ENCODE measurements at places on chromosomes 11 and 22.
A peak's percentile ranks its signal among the peaks of the same experiment; 100 is the strongest.

- DNase-seq: no peak
Measured at GRCh38 chr11:115611343-115611742, 107.1 kb upstream of the CADM1 start.

GRCh38 chr11:6237761-6238302 is 1.1 kb upstream of the CNGA4 start:
- DNase-seq: no peak

GRCh38 chr11:105456950-105457349 is 152.9 kb upstream of the GRIA4 start:
- no peak for DNase-seq

DNA sequence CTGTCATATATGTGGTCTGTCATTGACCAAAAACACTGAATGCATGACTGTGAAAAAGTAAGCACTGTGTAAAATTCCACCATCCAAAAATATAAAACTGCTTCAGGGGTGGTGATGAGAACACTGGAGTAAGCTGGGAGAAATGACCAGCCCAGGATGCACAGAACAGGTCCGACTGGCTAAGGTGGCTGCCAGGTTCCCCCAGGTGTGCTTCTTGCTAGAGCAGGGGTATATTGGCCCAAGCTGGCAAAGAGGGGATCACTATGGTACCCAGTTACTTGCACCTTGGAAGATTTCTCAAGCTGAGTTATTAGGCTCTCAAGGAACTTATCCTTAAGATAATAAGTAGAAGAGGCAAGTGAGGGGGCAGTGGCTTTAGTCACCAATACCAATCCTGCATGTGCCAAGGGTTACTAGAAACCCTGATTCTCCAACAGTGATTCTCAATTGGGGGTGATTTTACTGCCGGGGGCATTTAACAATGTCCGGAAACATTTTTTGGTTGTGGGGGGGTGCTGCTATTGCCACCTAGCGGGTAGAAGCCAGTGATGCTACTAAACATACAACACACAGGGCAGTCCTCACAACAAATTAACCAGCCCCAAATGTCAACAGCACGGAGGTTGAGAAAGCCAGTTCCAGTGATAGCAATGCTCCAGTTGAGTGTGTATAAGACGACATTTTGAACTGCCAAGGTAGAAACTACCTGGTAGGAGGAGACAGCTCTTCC is 15.7 kb downstream of the SNU13 start:
- DNase-seq: no peak

DNA sequence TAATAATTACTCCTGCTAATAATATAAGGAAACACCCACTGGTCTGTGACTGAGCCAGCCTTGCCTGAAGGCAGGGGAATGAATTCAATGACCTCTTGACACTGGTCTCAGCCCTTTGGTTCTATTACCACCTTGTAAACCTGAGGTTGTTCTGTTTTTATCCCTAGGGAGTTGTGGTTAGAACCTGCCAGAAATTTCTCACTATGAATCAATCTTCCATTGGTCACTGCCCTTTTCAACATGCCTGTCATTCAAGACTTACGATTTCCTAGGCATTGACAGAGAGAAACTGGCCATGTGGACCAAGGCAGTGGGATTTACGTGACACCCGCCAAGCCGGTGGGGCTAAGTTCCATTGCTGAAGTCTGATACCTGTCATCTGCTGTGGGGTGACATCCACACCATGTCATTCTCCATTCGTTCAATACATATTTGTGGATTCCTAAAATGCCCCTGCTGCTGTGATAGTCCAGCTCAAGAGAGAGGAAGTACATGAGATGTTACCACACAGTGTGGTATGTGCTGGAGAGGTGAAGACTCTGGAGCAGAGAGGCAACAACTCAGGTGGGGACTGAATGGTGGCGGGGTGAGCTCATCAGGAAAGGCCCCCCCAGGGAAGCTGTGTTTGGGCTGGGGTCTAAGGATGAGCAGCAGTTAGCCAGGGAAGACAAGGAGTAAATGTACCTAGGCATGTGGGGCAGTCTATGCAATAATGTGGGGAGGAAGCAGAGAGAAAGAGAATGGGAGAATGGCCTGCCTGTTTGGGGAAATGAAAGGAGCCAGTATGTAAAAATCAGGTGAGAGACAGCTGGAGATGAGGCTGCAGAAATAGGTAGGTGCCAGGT is 15.2 kb upstream of the EHF start:
- DNase-seq: no peak

DNA sequence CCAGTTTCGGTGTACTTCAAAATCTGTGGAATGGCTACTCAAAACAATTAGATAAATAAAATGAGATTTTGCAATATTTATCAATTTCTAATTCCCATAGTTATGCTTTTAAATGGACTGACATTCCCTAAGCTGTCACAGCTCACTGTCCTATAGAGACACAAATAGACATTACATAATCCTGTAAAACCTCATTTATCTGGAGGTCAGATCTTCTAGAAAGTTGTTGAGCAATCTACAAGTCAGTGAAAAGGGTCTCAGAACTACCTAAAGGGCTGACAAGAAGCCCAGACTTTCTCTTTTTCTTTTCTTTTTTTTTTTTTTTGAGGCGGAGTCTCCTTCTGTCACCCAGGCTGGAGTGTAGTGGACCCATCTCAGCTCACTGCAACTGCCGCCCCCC is 12.0 kb downstream of the ALG8 start:
- DNase-seq: no peak

DNA sequence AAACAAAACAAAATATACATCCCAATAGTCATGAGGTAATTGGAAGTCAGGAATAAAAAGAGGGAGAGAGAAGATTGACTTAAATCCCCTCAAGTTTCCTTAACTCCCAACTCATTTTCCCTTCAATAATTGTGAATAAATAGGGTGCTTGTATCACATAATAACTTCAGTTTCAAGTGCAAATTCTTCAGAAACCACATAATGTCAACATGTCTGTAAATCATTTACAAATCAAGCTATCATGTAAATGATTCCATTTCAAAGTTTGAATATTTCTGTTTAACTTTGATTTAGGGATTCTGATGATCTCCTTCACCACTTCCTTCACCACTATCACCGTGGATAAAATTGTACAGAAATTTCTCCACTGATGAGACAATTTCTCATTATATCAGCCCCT is 23.2 kb downstream of the CASP5 start:
- no peak for DNase-seq

- no peak for DNase-seq
Measured at GRCh38 chr11:66728693-66729385, at the start of gene SPTBN2. SPTBN2 (minus strand) TSS chr11:66729216; CDS start chr11:66721240, 7,976 bp downstream.

DNA sequence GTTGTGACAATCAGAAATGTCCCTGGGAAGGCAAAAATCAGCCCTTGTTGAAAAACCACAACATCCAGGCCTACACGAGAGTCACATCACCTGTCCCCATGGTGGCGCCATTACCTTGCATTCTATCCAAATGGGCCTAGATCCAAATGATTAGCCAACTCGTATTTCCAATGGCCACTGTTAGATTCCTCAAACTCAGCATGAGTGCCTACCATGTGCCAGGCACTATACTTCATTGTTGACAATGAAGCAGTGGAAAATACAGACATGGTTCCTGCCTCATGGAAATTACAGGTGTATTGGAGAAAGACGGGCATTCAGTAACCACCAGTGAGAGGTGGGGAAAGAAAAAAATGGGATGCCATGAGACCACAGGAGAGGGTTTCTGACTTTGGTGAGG is 29.8 kb upstream of the CREB3L1 start:
- DNase-seq: peak; percentile 33

DNA sequence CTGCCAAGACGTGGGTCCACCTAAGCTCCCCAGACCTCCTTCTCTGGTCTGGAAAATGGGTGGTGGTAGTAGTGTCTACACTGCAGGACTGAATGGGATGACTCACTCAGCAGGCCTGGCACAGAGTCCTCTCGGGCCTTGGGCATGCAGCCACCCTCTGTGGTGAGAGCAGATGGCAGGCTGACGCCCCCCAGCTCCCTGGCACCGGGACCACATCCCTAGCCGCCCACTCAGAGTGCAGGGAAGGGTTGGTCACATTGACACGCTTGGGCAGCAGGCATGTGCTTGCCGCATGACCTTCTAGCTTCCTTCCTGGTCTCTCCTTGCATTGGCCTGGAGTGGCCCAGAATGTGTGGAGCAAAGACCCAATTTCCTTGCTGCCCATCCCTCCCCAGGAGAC is 30.7 kb upstream of the PRODH start:
- DNase-seq: no peak

DNA sequence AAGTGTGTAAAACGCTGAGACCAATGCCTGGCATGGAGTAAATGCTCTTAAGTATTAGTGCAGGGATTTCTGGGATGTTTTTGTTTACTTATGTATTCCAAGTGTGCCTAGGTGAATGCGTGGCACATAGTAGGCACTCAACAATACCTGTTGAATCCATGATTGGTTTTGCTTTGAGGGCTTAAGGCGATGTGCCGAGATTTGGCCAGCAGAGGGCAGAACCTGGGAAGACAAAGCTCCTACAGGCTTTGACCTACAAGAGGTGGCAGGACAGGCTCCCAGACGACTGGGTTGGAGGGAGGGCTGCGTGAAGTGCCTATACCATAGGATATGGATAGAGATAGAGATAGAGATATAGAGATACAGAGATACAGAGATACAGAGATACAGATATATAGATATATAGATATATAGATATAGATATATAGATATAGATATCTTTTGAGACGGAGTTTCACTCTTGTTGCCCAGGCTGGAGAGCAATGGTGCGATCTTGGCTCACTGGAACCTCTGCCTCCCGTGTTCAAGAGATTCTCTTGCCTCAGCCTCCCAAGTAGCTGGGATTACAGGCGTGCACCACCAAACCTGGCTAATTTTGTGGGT is 13.9 kb downstream of the KCNE3 start:
- peak; percentile 61 for DNase-seq

GRCh38 chr11:133576351-133576750 is 44.0 kb upstream of the OPCML start:
- no peak for DNase-seq

DNA sequence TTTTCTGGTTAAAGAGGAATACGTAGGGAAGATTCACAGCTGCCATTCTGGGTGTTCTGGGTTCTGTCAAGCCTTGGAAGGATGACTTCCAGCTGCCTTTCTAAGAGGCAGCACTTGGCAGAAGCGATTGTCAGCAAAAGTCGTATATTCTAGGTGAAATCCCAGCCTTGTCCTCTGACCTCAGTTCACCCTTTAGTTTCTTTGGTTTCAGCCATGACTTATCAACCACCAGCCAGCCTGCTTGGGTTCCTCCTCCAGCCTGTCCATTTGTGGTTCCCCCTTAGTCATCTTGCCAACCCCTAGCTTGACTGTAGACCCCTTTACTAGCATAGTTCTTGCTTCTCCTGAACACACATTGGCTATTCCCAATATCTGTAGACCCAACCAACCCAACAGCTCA is 102.3 kb upstream of the CD44 start:
- DNase-seq: no peak

DNA sequence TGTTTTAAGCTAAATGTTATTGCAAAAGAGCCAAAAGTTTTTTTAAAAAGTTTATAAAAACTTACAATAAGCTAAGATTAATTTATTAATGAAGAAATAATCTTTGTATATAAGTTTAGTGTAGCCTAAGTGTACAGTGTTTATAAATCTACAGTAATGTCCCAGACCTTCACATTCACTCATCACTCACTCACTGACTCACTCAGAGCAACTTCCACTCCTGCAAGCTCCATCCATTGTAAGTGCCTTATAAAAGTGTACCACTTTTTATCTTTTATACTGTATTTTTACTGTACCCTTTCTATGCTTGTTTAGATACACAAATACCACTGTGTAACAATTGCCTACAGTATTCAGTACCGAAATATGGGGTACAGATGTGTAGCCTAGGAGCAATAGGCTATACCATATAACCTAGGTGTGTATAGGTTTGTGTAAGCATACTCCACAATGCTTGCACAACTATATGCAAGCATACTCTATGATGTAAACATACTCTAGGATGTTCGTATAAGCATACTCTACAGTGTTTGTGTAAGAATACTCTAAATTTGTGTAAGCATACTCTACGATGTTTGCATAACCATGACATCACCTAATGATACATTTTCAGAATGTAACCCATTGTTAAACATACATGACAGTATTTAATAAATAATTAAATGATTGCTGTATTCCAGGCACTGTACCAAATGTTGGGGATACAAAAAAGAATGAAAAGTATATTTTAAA is 953.0 kb downstream of the KCNA4 start:
- peak; percentile 39 for DNase-seq

DNA sequence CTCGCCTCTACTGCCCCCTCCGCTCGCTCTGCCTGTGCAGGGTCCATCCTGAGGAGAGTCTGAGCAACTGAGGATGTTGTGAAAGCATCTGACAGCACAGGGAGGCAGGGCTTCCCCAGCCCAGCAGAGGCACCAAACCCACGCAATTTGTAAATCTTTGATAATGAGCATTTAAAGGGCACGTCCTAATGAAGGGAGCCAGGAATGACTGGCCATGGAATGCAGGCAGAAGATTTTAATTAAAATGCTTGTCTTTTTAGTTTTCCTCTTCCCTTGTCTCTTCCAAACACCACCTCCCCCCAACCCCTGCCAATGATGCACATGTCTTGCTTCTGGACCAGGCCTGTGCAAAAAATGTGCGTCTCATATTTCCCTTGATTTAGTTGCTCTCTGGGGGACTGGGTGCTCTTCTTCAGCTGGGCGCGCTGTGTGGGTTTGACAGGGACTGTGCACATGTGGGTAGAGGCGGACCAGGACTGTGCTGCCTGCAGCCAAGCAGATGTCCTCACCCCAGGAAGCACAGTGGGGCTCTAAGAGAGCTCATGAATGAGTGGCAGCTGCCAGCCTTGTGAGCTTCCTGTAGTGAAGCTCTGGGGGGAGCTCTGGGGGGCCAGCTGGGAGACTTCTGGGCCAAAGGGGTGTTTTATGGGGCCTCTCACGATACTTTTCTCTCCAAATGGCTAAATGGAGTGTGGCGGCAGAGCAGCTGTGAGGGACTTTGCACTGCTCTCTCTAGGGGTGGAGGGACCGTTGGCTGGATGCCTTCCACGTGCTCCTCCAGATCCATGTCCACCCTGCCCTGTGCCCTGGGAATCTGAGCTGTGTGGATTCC is 273.5 kb downstream of the ST3GAL4 start:
- DNase-seq: peak; percentile 69

GRCh38 chr22:45600790-45601730 is 70.6 kb upstream of the ATXN10 start:
- no peak for DNase-seq

GRCh38 chr22:39600491-39601179 is 30.1 kb downstream of the CACNA1I start:
- DNase-seq: no peak

DNA sequence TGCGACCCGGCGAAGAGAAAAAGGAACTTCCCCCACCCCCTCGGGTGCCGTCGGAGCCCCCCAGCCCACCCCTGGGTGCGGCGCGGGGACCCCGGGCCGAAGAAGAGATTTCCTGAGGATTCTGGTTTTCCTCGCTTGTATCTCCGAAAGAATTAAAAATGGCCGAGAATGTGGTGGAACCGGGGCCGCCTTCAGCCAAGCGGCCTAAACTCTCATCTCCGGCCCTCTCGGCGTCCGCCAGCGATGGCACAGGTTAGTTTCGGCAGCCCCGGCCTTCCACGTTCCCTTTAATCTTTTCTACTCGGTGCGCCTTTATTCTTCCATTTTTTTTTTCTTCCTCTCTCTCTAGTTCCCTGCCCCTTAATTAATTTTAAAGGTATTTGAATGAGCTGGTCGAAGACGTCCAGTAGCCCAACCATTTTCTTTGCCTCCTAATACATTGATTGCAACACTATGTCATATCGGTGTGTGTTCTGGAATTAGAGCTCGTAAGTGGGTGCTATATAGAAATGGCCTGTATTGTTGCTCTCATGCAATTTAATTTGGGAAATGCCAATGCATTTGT is 537 bp downstream of the EP300 start:
- peak; percentile 23 for DNase-seq

GRCh38 chr11:71418643-71419042 is 29.6 kb downstream of the DHCR7 start:
- DNase-seq: no peak

Data from fibroblast of skin of back (primary cell).